Ascending aorta (tissue), 2 donors: ENCODE measurements at places on chromosomes 5 and 9.

DNA sequence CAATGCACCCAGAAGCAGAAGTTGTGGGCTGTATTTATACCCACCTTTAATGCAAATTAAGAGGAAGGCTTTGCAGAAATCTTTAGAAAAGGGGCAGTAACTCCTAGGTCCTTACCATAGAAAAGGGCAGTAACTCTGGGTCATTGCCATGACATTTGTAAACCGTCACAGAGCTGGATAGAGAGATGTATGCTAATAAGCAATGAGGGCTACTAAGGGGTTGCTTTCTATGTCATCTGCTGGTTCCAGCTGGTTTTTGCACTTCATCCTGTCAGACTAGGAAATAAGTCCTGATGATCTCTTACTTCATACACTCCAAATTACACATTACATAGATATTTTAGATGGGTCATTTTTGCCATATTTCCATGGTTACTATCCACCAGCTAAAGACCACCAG, 299.1 kb upstream of the TYRP1 start:
- no peak for DNase-seq

DNA sequence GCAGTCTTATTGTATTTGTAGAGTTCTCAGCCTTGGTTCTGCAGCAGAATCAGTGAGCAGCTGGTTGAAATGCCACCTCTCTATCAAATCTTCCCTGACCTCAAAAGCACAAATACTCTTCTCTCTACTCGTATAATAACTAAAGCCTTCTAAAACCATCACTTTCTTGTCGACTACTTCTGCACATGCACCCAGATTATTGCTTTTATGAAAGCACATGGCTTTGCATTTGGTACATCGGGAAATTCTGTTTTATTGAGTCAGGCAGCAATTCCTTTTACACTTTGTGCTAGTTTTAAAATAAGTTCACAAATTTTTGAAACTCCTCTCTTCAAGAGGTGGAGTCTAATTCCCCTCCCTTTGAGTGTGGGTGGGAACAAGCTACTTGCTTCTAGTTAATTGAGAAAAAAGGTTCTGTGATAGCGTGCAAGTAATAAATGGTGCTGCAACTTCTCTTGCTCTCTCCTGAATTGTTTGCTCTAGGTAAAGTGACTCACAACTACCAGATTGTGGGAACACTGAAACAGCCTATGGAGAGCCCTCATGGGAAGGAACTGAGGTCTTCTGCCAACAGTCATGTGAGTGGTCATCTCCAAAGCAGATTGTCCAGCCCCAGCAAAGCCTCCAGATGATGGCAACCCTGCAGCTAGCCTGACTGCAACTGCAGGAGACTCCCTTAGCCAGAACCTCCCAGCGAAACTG, 66.0 kb upstream of the TAF1L start:
- DNase-seq = no peak

DNA sequence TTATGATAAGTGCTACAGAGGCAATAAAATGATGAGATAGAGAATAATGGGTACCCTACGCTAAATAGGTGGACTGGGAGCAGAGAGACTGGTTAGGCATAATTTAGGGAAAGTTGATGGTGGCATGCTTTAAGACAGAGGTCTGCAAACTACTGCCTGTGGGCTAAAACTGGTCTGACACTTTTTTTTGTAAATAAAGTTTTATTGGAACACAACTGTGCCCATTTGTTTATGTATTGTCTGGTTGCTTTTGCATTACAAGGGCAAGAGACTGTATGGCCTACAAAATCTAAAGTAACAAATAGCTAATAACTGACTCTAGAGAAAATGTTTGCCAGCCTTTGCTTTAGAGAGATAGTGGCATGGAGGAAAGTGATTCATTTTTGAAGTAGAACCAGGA, 2.5 kb downstream of the ERCC6L2 start:
- DNase-seq = no peak

DNA sequence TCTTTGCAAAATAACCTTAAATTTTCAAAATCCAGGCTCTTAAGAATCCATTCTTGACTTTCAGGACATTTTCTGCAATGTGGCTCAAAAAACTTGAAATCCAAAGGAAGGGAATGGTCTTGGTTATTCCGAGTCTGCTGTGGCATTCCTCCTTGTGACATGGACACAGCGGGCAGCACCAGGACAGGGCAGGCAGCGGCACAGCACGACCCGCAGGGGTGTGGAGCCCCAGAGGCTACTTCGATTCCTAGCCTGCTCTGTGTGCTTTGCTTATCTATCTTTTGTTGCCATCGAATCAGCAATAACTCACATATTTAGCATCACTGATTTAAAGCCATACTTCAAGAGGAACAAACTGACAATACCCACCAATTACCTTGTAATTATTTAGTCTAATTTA, 420.2 kb upstream of the IRX1 start:
- DNase-seq = no peak

DNA sequence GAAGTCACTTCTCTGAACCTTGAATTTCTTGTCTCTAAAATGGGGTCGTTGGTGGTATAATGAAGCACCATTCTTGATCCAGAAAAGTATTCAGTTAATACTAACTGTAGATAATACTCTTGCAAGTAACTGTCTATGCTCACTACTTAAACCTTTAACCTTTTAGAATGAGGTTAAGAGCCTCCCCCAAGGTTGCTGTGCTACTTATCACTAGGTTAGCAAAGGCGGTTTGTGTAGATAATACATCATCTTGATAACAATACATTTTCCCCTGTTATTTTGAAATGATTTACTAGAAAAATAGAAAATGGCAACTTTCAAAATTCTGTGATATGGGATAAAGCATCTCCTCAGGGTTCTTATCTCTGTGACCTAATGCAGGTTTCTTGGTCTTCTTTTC, 12.6 kb downstream of the MAP3K1 start:
- no peak for DNase-seq

DNA sequence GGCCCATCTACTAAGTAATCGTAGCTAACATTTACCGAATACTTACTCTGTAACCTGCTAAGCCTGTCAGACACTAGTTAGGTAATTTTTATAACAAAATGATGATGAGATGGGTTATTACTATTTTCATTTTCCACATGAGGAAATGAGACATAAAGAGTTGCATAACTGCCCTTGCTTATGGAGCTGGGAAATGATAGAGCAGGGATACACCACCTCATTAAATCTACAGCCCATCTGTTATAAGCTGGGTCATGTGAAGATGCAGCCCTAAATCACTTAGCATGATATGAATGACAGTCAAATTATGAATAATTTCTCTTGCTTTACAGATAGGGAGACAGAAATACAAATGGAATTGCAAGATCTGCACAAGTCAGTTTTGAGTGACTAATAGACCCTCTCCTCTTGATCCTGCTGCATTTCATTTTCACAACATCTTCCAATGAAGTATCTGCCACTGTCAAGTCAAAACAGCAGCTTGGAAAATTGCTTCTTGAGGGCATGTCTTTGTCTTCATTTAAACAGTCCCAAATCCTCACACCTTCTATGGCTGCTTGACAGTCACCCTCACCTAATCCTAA, 364.7 kb downstream of the PRELID2 start:
- DNase-seq = no peak

GRCh38 chr9:34493972-34494535, 28.7 kb downstream of the ENHO start:
- DNase-seq = no peak

- no peak for DNase-seq
These were observed 267.6 kb upstream of the DMRT1 start for GRCh38 chr9:573691-574410.

GRCh38 chr5:61357745-61358144, 25.7 kb downstream of the ZSWIM6 start:
- no peak for DNase-seq

DNA sequence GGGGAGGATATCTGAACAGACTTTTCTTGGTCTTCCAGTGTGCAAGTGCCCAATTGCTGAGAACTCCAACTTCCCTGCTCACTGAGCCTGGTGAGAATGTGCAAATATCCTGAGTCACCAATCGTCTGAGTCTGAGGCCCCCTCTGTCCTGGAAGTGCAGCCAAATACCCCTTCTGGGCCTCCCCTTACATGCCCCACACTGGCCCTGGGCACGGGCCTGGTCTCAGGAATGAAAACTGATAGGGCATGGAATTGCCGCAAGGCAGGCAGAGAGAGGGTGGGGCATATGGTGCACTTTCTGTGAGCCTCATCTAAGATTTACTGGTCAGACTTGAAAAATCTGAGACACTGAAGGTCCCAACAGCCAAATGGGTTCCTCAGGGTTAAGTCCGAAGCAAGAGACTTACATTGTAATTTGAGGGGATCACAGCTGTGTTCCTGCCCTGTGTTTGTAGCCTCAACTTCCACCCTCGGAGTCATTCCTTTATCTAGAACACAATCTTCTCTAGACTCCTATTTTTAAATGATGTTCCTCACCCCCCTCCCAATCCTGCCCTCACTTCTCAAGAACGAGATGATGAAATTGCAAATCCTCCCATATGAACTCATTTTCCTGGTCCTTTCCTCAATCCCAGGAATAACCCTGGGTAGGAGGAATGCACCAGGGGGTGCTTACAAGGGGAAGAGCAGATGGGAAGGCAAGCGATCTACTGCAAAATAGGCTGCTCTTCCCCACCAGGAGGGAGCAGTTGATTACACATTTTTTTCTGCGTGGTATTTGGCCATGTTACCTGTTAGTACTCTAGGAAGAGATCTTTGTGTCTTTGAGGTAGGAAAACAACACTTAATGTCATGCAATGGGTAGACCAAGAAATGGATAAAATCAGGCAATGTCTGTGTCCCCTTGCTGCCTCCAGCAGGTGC, 34.6 kb upstream of the ARHGAP26 start:
- DNase-seq = peak; percentile 22

DNA sequence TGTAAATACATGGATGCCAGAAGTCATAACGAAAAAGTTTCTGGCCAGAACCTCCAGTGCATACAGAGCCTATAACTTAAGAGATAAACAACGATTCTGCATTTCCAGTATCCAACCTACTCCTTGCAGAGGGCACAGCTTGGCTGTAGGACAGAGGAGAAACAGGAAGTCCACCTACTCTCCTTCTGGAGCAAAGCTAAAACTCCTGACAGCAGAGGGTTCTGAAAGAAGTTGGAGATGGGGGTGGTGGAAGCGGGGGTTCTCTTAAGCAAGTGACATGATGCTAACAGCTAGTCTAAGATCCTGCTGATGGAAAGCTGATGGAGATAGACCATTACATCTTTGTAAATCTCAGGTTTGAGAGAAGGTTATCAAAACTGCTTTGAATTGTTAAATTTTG, 35.5 kb upstream of the CTNNAL1 start:
- DNase-seq = no peak
